ENCODE measurements at places on chromosomes 5 and 9. TPM values are rescaled to one million over a fixed set of nuclear protein-coding genes. Genes with fewer than 3 reads are reported as not detected.

OR1J2 gene
- not detected for total RNA-seq

FAM53C gene
- total RNA-seq = 21.5 TPM

WNT8A gene
- not detected for total RNA-seq

PPIC gene
- 48.2 TPM for total RNA-seq

- no peak overlapping the region for H3K27ac ChIP-seq
- H3K4me3 ChIP-seq = no peak overlapping the region
- no peaks in the 10 kb centered on the region for H3K4me1 ChIP-seq
- H3K27me3 ChIP-seq = no peaks in the 10 kb centered on the region
- DNase-seq = no peak
- H3K36me3 ChIP-seq = no peaks in the 10 kb centered on the region
Measured at GRCh38 chr5:120817044-120817985, 353.2 kb downstream of the PRR16 start.

DNA sequence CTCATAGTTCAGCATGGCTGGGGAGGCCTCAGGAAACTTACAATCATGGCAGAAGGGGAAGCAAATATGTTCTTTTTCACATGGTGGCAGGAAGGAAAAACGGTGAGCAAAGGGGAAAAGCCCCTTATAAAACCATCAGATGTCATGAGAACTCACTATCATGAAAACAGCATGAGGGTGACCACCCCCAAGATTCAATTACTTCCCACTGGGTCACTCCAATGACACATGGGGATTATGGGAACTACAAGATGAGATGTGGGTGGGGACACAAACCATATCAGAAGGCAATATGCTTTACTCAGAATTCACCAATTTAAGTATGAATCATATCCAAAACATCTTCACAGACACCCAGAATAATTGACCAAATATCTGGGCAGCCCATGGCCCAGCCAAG, 19.7 kb downstream of the MAT2B start:
- H3K27me3 ChIP-seq = no peaks in the 10 kb centered on the region
- peaks cover 23% of the 10 kb centered on the region for H3K36me3 ChIP-seq
- DNase-seq = no peak
- no peak overlapping the region for H3K27ac ChIP-seq

DNA sequence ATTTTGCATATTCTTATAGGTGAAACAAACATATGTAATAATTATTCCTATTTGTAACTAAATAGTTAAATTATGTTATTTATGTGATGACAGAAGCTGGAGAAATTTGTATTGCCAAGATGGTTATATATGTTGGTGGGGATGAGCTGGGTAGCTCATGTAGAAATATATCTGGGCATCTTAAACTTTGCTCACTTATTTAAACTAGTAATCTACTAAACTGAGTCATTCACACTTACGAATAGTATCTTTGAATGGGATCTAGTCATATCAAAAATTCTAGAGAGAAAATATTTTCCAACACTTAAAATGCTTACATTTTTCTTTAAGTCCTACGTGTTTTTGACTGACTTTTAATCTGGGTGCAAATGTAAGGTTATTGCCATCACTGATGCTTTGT, 44.6 kb upstream of the EIF4EBP3 start:
- no peaks in the 10 kb centered on the region for H3K27me3 ChIP-seq
- no peaks in the 10 kb centered on the region for H3K4me1 ChIP-seq
- DNase-seq = no peak

All from heart left ventricle (tissue), 16 donors.